Upper lobe of right lung (tissue), 1 donor: ENCODE measurements at places on chromosomes 11 and 22.

- DNase-seq, result no peak
Observed at GRCh38 chr11:126034039-126034932, 28.4 kb downstream of the CDON start.

GRCh38 chr11:133072858-133073582 lies 459.3 kb downstream of the OPCML start:
- no peak for DNase-seq

GRCh38 chr11:24155792-24156191 lies 341.1 kb upstream of the LUZP2 start:
- no peak for DNase-seq

DNA sequence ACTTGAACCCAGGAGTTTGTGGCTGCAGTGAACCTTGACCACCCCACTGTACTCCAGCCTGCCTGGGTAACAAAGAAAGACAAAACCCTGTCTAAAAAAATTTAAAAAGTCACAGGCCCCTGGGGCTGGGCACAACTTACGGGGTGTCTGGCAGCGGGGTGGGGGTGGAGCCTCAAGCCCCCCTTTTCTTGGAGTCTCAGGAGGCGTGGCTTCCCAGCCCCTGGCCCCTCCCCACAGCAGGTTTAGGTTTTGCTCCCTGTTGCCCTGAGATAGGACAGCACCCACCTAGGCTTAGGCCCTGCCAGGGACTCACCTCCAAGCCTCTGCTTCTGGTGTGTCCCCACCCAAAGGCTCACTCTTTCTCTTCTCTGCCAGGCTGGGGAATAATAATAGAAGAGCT lies 22.4 kb downstream of the MGAT3 start:
- DNase-seq, result no peak

DNA sequence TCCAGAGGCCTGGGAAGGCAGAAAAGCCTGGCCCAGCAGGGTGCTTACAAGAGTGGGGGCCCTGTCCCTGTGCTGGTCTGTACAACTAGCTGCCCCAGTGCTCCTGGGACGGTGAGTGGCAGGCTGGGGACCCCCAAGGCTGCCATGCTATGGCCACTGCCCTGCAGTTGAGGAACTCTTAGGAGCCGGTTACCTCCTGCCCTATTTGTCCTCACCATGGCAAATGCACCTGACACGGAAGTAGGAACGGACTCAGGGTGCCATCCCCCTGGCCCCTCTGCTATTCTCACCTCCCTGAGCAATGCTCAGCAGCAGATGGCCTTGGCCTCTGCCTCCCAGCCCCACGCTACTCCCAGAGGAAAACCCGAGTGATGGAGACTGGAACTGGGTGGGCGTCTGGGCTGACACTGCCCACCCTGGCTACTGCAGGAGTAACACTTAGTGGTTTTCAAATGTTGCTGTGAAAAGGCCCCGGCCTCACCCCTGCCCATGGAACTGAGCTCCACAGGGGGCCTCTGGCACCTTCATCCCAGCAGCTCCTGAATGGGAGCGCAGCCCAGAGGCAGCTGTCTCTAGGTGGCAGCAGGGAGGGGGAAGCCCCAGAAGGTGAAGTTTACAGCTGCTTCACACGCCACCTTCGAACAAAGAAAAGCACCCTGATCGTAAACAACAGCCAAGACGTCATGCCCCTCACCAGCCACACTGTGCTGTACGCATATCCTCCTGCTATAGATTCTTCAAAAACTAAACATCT lies 105.3 kb downstream of the CTTN start:
- DNase-seq, result peak; percentile 46

- DNase-seq, result no peak
Observed at GRCh38 chr11:95266751-95267374, 35.9 kb upstream of the SESN3 start.
